ENCODE measurements at places on chromosomes 2 and 18. TPM values are rescaled to one million over a fixed set of nuclear protein-coding genes. Genes with fewer than 3 reads are reported as not detected.

Gene TNFAIP6
- total RNA-seq, result not detected

Gene CYRIA
- total RNA-seq, result 31.4 TPM

Gene LYG2
- not detected for total RNA-seq

Gene RGPD5
- 47.7 TPM for total RNA-seq

Gene SMAD7
- total RNA-seq, result 6.6 TPM

Gene ATL2
- 63.2 TPM for total RNA-seq

Gene NT5DC4
- not detected for total RNA-seq

Gene RAB31
- total RNA-seq, result 33.6 TPM

Measured in vein endothelial cell (primary cell).